GM04503 (cell line): ENCODE measurements at places on chromosomes 5 and 9.

DNA sequence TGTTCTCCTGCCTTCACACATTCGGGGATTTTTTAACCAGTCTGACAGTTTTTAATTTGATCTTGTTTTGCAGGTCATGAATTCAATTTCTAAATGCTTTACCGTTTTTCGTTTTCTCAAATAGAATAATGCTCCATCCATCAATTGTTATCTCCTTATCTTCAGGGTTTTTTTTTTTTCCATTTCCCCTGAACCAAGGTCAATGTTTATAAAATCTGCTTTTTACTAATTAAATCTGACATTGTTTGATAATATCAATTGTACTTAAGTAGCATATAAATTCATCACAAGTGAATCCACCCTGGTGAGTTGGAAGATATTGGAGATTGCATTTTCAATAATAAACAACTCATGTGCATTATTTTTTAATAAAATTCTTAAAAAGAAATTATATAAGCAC, 2004.6 kb upstream of the WWC1 start:
- no peak for DNase-seq

DNA sequence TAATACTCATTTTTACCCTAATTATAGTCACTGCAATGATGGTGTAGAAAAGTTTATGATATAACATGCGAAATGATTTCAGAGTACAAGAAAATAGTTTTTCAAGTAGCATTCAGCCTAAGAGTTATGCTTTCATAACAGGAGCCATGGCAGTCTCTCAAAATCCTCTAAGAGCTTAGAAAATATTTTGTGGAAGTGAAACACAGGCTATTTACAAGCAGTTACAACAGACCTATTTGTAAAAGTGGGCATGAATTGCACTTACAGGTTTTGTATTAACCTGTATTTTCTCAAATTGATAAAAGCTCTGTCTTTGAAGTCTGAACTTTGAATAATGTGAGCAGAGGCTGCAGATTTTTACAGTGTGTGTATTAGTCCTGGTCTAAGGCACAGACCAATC, 523.3 kb downstream of the LRRC70 start:
- DNase-seq: no peak

DNA sequence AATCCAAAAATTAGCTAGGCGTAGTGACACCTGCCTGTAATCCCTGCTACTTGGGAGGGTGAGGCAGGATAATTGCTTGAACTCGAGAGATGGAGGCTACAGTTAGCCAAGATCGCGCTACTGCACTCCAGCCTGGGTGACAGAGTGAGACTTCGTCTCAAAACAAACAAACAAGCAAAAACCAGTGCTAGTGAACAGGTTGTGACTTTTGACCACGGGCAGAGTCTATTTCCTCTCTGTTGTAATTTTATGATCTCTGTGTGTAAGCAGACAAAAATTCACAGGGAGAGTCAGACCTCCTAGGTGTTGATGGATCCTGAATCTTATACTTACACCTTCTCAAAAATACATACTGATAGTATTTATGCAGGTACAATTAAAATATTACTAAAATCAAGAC, 65.8 kb downstream of the SPEF2 start:
- DNase-seq: no peak

- no peak for DNase-seq
Measured at GRCh38 chr5:74336297-74336696, 304.2 kb downstream of the ENC1 start.

DNA sequence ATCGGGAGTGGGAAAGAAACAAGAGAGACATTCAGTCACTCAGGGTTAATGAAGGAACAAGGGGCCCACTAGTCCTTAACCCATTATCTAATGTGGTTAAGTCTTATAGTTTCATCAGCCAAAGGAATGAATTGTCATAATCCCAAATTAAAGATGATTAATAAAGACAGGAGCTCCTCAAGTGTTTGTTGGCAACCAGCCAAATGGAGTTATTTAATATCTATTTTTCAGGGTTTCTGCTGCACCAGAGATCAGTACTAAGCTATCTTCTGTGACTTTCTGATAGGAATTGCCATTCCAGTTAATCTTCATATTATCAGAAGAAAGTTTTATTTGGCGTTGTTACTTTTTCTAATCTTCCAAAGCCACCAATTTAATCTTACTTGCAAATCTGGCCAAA, 34.0 kb upstream of the FCHO2 start:
- no peak for DNase-seq

DNA sequence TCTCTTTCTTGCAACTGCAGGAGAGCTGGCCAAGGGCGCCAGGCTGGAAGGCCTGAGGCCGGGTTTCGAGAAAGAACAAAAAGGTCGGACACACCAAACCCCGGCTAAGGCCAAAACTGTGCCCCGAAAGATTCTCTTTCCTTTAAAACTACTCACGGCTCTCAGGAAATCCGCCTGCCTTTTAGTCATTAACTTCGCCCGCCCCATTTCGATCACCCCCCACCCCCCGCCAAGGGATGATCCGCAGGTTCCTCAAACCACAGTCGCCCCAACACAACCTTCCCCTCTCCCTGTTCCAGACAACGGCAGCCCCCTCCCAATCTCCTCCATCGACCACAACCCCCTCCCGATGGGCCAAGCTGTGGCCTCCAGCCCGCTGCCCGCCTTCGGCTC, 536 bp downstream of the FEM1C start:
- DNase-seq: no peak

- DNase-seq: no peak
Measured at GRCh38 chr5:882253-883183, 10.1 kb downstream of the BRD9 start.

DNA sequence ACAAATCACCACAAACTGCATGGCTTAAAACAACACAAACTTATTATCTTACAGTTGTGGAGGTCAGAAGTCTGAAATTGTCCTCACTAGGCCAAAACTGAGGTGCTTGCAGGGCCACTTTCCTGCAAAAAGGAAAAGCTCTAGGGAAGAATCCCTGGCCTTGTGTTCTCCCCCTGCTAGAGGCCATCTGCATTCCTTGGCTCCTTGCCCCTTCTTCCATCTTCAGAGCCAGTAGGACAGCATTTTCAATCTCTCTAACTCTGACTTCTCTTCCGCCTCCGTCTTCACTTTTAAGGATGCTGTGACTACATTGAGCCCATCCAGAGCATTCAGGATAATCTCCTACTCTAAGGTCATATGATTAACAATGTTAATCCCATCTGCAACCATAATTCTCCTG, 236.6 kb downstream of the CDK5RAP2 start:
- DNase-seq: no peak
